A549 treated with GW870086 at 1 μM for 4 hours (cell line): ENCODE measurements at places on chromosomes 12 and 14. TPM values are rescaled to one million over a fixed set of nuclear protein-coding genes. Genes with fewer than 3 reads are reported as not detected.

The PLEKHA5 gene
- 5.1 to 8.4 TPM (median 7.6 TPM) in 5 replicates for total RNA-seq

The ARHGAP5 gene
- total RNA-seq: 35.3 to 52.8 TPM (median 48.4 TPM) in 5 replicates

The CCDC60 gene
- not detected in 5 replicates for total RNA-seq

The HOXC5 gene
- 0.38 to 1.3 TPM (median 0.61 TPM) in 5 replicates for total RNA-seq
